ENCODE measurements at places on chromosomes 5 and 9. TPM values are rescaled to one million over a fixed set of nuclear protein-coding genes. Genes with fewer than 3 reads are reported as not detected.

The NUTM2F gene
- not detected for polyA plus RNA-seq

The TMEM215 gene
- 0.35 TPM for polyA plus RNA-seq

The GFM2 gene
- polyA plus RNA-seq: 9.9 TPM

The PCDHA13 gene
- polyA plus RNA-seq: 0.01 TPM

The SPINK4 gene
- polyA plus RNA-seq: not detected

The SPATA31D4 gene
- polyA plus RNA-seq: not detected

The PDZD2 gene
- 22.7 TPM for polyA plus RNA-seq

The GABRA1 gene
- polyA plus RNA-seq: not detected

The SLC25A2 gene
- 0.10 TPM for polyA plus RNA-seq

The ORM1 gene
- 2.1 TPM for polyA plus RNA-seq

The LRRC19 gene
- not detected for polyA plus RNA-seq

The PRLR gene
- polyA plus RNA-seq: 1.8 TPM

The IFNA21 gene
- not detected for polyA plus RNA-seq

The SAXO1 gene
- 0.04 TPM for polyA plus RNA-seq

The CENPK gene
- 1.5 TPM for polyA plus RNA-seq

The PCDHGB6 gene
- 7.0 TPM for polyA plus RNA-seq

The GABRG2 gene
- not detected for polyA plus RNA-seq

The LHX3 gene
- not detected for polyA plus RNA-seq

The IL7R gene
- polyA plus RNA-seq: 11.3 TPM

The ENG gene
- 54.7 TPM for polyA plus RNA-seq

The MAMDC2 gene
- polyA plus RNA-seq: 25.9 TPM

The ADAMTS2 gene
- 26.7 TPM for polyA plus RNA-seq
